ENCODE measurements at places on chromosomes 5 and 9.

DNA sequence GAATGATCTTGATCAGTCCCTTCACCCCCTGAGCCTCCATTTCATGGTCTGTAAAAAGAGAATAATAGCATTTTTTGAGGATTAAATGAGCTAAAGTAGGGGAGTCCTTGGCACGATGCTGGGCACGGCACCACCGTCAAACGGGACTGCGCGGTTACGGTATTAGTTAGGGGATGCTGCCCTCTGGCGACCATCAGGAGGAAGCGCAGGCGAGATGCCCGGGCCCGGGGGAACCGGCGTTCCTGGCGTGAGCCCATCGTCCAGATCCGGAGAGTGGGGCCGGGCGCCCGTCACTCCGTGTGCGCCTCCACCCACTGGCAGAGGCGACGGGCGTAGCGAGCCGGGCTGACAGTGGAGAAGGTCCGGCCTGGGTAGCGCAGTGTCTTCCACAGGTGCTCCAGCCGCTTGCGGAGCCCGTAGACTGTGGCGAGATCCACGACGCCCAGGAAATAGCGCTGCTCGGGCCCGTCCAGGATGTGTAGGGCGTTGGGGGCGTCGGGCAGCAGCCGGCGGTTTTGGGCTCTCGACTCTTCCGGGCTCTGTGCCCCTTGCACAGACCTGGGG, 4.8 kb upstream of the ST6GALNAC4 start:
- DNase-seq = peak; percentile 76

DNA sequence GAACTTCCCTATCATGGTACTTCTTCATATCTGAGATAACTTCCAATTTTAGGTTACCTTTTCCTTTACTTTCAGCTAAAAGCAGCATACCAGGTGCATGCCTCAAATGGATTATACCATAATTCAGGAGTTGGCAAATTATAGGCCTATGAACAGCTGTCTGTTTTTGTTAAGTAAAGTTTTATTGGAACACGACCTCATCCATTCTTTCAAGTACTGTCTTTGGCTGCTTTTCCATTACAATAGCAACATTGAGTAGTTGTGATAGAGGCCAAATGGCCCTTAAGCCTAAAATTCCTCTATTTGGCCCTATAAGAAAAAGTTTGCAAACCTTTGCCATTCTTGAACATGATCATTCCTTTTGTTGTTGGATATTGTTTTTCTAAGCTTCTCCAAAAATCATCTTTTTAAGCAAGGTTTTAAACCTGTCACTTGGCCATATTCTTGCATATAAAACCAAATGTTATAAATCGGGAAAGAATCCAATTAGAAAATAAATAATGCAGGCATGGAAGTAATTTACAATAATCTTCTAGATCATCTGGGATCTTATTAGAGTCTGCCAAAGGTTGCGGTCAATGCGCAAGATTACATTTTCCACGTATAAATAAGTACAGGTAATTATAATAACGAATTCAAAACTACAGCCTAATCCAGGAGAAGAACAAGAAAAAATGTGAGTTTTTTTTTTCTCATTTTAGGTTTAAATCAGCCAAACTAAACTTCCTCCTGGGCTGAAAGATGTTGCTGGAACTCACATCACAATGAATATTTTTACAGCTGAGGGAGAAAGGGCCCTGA, 226.5 kb upstream of the ANKRD55 start:
- DNase-seq = no peak

GRCh38 chr9:93253633-93254032, 69.7 kb downstream of the WNK2 start:
- no peak for DNase-seq

- no peak for DNase-seq
These were observed 2202.2 kb upstream of the C9orf72 start for GRCh38 chr9:29775491-29775890.

- DNase-seq = no peak
These were observed 27.4 kb upstream of the POMT1 start for GRCh38 chr9:131475111-131475955.

Data from activated CD4-positive, alpha-beta T cell treated with anti-CD3 and anti-CD28 coated beads for 24 hours (primary cell).